ENCODE measurements at places on chromosomes 6 and 20. TPM values are rescaled to one million over a fixed set of nuclear protein-coding genes. Genes with fewer than 3 reads are reported as not detected.

OTOR gene
- total RNA-seq, result not detected

OCSTAMP gene
- not detected for total RNA-seq

LTB gene
- not detected for total RNA-seq

CDSN gene
- not detected for total RNA-seq

DYNLT2 gene
- 0.99 TPM for total RNA-seq

B3GALT4 gene
- 12.5 TPM for total RNA-seq

CPXM1 gene
- total RNA-seq, result 0.83 TPM

TRIM38 gene
- 15.1 TPM for total RNA-seq

BANF2 gene
- not detected for total RNA-seq

AIF1 gene
- total RNA-seq, result not detected

MUC21 gene
- total RNA-seq, result not detected

RRBP1 gene
- total RNA-seq, result 377 TPM

FABP7 gene
- total RNA-seq, result 0.15 TPM

SLC22A3 gene
- 0.58 TPM for total RNA-seq

ENPP4 gene
- 0.50 TPM for total RNA-seq

DEFB132 gene
- not detected for total RNA-seq

ESR1 gene
- total RNA-seq, result 1.0 TPM

CBFA2T2 gene
- 7.1 TPM for total RNA-seq

PBOV1 gene
- not detected for total RNA-seq

MCHR2 gene
- not detected for total RNA-seq

TCEA2 gene
- total RNA-seq, result 47.3 TPM

TNFRSF6B gene
- total RNA-seq, result 66.5 TPM

CALHM4 gene
- not detected for total RNA-seq

SLC4A11 gene
- total RNA-seq, result 0.44 TPM

BNIP5 gene
- not detected for total RNA-seq

PERP gene
- total RNA-seq, result 46.6 TPM

FAM217A gene
- not detected for total RNA-seq

LY6G6F gene
- total RNA-seq, result not detected

SLC26A8 gene
- total RNA-seq, result 0.87 TPM

STXBP5 gene
- total RNA-seq, result 60.7 TPM

RAET1L gene
- total RNA-seq, result not detected

TEAD3 gene
- total RNA-seq, result 13.5 TPM

ZNF311 gene
- 1.8 TPM for total RNA-seq

MLIP gene
- total RNA-seq, result not detected

BHLHE23 gene
- not detected for total RNA-seq

LY86 gene
- not detected for total RNA-seq

SLC13A3 gene
- 6.0 TPM for total RNA-seq

OXT gene
- not detected for total RNA-seq

IMPG1 gene
- total RNA-seq, result not detected

NTSR1 gene
- total RNA-seq, result 0.66 TPM

TFAP2D gene
- total RNA-seq, result not detected

All from smooth muscle cell of trachea (primary cell).